ENCODE measurements at places on chromosomes 2 and 18.

DNA sequence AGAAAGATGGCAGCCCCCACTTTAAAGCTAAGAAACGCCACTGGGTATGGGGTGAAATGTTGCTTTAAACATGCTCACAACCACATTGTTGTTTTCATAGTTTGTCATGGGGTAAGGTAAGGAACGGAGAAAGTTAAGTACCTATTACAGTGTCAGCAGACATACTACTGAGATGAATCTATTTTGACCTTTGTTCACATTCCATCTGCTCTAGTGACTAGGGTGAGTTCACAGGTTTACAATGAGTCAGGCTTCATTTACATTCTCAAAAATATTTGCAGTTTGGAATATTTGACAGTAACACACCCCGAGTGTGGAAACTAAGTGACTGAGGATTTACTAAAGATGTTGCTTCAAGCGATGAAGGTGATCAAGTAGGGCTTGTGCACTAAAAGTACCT, 428.7 kb upstream of the ACVR2A start:
- no peak for DNase-seq

DNA sequence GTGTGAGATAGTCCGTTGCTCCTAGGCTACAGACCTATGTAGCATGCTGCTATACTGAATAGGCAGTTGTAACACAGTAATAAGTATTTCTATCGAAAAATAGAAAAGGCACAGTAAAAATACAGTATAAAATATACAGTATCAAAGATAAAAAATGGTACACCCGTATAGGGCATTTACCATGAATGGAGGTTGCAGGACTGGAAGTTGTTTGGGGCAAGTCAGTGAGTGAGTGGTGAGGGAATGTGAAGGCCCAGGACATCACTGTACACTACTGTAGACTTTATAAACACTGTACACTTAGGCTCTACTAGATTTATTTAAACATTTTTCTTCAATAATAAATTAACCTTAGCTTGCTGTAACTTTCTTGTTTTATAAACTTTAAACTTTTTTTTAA, 3.5 kb downstream of the MAP3K20 start:
- DNase-seq = no peak

GRCh38 chr2:88903749-88904353, 212.4 kb downstream of the RPIA start:
- DNase-seq = peak; percentile 22

DNA sequence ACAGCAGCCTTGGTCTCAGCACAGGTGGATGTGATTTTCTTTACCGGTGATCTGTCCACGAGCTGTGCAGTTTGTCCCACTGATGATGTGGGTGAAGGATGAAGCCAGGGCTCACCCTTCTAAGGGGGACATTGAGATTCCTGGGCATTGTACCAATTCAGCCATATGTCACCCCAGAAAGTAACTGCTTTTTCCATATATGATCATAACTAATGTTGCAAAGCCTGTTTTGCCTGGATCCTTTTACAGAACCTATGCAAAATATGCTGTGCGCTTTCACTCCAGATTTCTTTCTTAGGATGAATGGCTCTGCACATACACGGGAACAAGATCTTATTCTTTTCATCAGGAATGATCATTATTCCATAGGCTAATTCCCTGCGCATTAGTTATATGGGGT, 96.9 kb upstream of the POU3F3 start:
- DNase-seq = no peak

DNA sequence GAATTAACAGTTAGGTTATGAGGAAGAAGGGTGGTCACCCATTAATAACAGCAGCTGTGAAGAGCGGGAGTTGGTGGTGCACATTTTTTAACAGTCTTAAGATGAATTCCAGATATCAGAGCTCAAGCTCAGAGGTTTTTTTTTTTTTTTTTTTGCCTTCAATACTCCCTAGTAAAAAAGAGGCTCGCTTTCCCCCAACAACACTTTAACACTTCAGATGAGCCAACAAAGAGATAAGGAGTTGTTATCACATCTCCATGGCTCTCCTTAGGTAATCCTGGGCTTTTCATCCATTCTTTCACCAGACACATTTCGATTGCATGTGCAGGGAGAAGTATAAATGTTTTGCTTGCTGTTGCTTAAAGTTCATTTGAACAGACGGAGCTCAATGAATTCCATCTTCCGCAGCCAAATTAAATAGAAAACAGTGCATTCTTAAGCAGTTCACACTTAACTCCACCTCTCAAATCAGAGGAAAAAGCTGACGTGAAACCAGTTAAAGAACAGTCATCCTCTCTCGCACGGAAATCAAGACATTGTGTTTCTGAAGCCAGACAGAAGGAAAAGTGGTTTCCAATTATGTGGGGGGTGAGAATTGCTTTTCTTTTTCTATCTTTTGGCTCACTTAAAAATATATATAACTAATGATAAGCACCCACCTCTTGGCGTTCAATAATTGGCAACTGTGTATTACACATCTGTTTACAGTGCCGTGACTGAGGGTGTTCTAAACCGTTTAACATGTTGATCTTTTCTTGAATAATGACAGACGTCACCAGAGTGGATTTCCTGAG, 118.2 kb downstream of the ZNF521 start:
- no peak for DNase-seq

- DNase-seq = no peak
Observed at GRCh38 chr2:191061381-191061980, 47.5 kb upstream of the STAT1 start.

Data from retina (tissue), 1 donor.